ENCODE measurements at places on chromosomes 7 and 10. TPM values are rescaled to one million over a fixed set of nuclear protein-coding genes. Genes with fewer than 3 reads are reported as not detected.

DNA sequence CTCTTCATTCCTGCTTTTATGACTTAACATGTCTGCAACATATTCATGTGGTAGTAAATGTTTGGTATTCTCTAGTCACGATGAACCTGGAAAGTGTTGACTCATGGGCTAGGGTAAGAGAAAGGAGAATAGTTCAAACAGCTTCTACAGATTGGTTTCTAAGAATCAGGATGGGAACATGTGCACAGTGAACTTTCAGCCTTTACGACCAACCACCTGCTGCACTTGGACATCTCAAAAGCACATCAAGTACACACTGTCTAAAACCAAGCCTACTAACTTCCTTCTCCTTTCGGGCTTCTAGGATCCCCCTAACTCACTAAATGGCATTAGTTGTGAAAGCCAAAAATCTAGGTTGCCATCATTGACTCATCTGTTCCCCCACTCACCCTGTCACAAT, 85.5 kb downstream of the CUL2 start:
- DNase-seq, result no peak
- no peak overlapping the region for H3K4me3 ChIP-seq
- H3K27ac ChIP-seq, result no peak overlapping the region
- H3K27me3 ChIP-seq, result no peaks in the 10 kb centered on the region

AKR1C1 gene
- polyA plus RNA-seq, result 28.1 TPM

GRCh38 chr7:14598978-14599377, 303.6 kb downstream of the DGKB start:
- H3K27me3 ChIP-seq, result no peaks in the 10 kb centered on the region
- H3K36me3 ChIP-seq, result no peaks in the 10 kb centered on the region
- H3K4me3 ChIP-seq, result no peak overlapping the region

- DNase-seq, result no peak
- no peak overlapping the region for H3K4me3 ChIP-seq
- no peak overlapping the region for H3K27ac ChIP-seq
- H3K27me3 ChIP-seq, result no peaks in the 10 kb centered on the region
- peaks cover 9% of the 10 kb centered on the region for H3K4me1 ChIP-seq
Measured at GRCh38 chr7:19964246-19964645, 190.8 kb upstream of the TMEM196 start.

CRHR2 gene
- polyA plus RNA-seq, result not detected

SPDYE2 gene
- not detected for polyA plus RNA-seq

DNA sequence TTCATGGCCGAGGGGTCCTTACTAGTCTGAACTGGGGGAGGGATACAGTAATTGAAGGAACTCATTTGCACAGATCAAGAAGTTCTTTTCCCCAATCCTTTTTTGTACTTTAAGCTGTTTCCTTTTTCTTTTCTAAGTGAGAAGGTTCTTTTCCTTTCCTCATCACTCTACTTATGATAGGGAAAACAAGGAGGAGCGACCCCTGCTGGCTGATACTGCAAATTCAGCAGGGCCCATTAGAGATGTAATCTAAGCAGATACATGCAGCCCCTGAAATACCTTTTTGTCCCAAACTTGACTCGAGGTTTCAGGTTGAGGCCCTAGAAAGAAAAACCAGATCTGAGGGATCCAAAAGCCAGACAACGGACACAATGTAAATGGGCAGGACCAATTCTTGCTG, 305.5 kb downstream of the DNAJB9 start:
- H3K36me3 ChIP-seq, result no peaks in the 10 kb centered on the region
- no peaks in the 10 kb centered on the region for H3K4me1 ChIP-seq
- no peak overlapping the region for H3K4me3 ChIP-seq
- no peak overlapping the region for H3K27ac ChIP-seq

DNA sequence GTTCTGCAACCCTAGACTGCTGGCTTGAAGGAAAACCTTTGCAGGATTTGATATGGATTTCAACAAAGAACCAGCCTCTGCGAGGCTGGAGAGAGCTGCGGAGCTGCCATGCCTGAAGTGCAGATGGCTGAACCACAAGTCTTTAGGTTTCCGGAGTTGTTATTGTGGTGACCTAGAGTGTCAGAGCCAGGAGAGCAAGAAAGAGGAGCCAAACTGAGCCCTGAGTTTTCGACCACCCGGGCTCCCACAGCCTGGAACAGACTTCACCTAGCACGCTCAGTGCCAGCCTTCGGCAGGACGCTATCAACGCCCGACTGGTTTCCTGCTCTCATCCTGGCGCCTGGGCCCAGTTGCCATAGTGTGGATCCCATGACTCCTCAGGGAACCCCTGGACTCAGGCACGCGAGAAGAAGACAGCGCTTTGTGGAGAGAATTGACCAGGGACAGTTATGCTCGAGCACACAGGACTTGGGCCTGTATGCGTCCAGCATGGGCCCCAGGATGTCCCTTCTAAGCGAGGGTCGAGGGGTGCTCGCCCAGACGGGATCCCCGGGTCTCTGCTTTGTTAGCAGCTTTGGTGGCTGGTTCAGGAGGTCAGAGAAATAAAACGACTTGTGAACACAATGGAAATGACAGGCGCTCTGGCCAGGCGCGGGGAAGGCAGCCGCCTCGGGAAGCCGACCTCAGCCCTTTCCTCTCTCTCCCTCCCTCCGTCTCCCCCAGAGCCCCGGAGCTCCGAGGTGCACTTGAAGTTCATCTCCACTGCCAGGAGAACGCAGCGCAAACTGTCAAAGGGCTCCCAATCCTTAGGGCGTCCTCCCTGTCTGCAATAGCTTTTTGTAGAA, 1.8 kb upstream of the GAD2 start:
- DNase-seq, result no peak
- peaks cover 77% of the 10 kb centered on the region for H3K27me3 ChIP-seq
- no peaks in the 10 kb centered on the region for H3K36me3 ChIP-seq
- no peaks in the 10 kb centered on the region for H3K4me1 ChIP-seq
- H3K4me3 ChIP-seq, result no peak overlapping the region

JAKMIP3 gene
- 0.06 TPM for polyA plus RNA-seq

Measured in keratinocyte (primary cell).